ENCODE measurements at places on chromosomes 1 and 21.

DNA sequence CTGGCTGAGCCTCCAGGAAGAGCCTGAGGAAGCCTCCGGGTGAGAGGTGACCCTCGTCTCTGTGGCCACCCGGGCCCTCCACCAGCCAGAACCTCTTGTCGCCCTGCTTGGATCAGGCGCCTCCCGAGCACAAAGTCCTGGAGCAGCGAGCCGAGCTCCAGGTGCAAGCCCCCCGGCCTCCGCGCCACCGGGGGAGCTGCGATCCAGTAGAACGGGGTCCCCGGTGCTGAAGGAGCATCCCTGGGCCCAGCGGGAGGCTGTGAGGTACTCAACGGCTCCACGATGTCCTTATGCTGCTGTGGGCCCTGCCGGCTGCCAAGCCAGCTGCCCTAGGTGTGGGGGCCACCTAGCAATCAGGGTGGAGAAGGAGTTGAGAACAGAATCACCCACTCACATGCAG is 102.8 kb downstream of the PRDM16 start:
- DNase-seq: no peak

DNA sequence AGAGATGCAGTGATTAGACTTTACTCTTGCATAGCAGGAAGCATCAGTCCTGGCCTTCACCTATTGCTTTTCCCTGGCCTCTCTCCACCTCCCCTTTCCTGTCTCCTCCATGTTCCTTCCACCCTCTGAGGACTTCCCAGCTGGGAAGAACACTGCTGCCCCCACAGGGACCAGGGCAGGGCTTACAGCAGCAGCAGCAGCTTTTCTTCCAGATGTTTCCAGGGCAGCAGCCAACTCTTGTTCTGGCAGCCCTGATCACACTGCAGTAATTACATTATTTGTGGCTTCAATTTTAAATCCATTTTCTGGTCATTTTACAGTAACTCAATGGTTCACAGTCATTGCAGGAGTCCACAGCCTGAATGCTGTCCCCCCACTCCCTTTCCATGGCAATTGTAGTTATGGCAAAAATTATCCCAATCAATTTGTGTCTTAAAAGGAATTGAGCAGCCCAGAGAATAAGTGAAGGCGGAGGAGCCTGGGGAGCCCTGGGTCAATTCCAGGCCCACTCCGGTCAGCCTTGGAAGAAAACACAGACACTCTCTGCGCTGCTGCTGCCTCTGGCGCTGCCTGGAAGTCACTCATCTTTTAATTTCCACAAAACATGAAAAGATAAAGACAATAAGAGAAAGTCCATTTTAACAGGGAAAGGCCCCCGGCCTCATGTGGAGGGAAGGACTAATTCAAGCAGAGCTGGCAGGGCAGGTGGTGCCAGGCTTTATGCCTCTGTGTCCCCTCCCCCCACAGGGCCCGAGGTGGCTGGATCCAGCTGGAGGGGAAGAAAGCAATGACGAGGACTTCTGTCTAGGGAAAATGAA is 148.6 kb downstream of the GRIK3 start:
- DNase-seq: no peak

DNA sequence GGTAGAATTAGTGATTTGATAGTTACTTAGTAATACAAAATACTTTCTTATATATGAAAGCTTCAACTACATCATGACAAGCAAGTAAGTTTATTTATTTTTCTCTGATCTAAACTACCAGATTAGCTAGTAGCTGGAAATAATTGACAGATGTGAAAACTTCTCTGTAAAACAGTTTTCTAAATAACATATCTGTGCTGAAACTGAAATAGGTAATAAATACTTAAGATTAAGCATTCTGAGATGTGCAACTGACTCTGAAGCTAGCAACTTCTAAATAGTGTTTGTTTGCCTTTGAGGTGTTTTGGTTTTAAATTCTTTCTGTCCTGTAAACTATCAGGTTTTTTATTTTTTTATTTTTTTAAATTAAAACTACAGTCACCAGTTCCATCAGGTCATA is 18.5 kb upstream of the LHX8 start:
- DNase-seq: no peak

GRCh38 chr1:55033265-55033614 is 6.1 kb upstream of the PCSK9 start:
- DNase-seq: no peak

DNA sequence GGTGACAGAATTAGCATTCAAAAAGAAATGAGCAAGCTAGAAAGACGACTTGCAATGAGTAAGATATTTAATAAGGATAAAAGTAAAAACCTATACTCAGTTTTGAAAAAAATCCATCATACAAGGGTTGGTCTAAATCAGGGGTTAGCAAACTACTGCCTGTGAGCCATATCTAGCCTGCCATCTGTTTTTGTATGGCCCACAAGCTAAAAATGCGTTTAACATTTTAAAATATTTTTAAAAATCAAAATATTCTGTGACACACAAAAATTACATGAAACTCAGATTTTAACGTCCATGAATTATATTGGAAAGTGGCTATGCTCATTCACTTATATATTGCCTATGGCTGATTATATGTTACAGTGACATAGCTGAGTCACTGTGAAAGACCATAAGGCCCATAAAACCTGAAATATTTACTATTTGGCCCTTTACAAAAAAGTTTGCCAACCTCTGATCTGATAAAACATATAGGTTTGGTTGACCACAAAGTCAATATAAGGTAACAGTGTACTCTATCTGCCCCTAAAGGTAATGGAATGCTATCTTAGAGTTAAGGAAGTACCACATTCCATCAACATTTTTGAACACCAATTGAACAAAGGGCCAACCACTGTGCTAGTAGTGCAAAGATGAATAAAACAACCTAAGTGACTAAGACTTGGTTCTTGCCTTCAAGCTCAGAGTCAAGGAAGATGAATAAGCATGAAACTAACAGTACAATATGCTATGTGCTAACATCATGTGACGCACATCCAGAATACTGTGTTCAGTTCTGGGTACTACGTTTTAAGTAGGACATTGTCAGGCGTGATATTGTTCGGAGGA is 3.2 kb downstream of the IFT25 start:
- DNase-seq: no peak

GRCh38 chr1:39620659-39621165 is 18.7 kb downstream of the HEYL start:
- no peak for DNase-seq

- DNase-seq: no peak
Measured at GRCh38 chr21:41830764-41831452, 48.2 kb downstream of the PRDM15 start.

Measured in activated T-cell treated with anti-CD3 and anti-CD28 coated beads, Interleukin-2, amount 50 U/mL, for 1 hour (primary cell).